ENCODE measurements at places on chromosomes 1 and 21. TPM values are rescaled to one million over a fixed set of nuclear protein-coding genes. Genes with fewer than 3 reads are reported as not detected.

DNA sequence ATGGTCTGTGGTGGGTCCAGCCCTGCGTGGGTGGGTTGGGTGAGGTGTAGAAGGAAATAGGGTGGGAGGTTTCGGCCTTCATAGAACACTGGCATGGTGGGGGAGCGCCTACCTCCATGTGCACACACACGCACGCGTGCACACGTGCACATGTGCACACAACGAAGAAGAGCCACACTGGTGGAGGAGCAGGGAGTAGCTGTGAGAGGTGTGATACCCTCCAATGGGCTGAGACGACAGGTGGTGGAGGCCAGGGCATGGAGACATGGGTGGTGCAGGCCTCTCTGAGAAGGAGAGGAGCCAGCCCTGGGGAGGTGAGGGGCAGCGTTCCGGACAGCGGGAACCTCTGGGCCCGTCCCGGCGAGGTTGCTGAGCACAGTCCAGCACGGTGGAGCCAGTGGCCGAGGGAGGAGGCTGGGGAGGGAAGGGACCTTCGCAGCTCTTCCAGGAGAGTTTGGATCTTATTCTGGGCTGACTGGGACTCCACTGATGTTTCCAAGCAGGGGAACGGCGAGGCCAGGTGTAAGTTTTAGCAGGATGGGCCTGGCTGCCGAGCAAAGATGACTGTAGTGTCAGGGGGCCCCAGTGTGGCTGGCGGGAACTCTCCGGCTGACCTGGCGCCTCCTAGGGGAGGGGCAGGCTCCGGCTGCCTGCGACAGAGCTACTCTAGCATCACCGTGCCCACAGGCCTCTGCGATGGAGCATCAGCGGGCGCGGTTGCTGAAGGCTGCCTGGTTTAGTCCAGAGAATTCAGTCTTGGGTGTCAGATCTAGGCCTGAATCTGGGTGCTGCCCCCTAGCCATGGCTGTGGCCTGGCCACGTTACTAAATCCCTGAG lies 107.2 kb downstream of the ARHGEF10L start:
- no peak for DNase-seq

The FCAMR gene
- total RNA-seq, result not detected

GRCh38 chr1:168400139-168400538 lies 119.5 kb downstream of the TBX19 start:
- DNase-seq, result no peak

The JUN gene
- total RNA-seq, result 164 TPM

The SDCCAG8 gene
- 48.0 TPM for total RNA-seq

DNA sequence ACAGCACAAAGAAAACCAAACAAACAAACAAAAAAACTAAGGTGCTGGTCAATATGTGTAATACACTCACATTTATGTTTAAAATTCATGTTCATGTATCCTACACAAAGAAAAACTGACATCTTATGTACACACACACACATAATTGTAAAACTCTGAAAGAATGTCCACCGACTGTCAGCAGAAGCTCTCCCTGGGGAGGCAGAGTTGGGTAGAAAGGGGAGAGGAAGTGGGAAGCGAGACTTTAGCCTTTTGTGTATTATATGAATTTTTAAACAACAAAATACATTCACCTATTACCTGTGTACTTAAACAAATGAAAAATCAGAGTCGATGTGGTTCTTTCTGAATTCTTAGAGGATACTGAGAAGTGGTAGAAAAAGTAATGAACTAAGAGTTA lies 88.3 kb downstream of the ABCA4 start:
- DNase-seq, result no peak

The S100A7A gene
- not detected for total RNA-seq

- DNase-seq, result no peak
Observed at GRCh38 chr1:183235503-183235902, 49.4 kb downstream of the LAMC2 start.

Measured in pulmonary artery endothelial cell (primary cell).